ENCODE measurements at places on chromosomes 11 and 22.

GRCh38 chr11:61256710-61257482, 15.9 kb downstream of the PGA5 start:
- no peak for DNase-seq

DNA sequence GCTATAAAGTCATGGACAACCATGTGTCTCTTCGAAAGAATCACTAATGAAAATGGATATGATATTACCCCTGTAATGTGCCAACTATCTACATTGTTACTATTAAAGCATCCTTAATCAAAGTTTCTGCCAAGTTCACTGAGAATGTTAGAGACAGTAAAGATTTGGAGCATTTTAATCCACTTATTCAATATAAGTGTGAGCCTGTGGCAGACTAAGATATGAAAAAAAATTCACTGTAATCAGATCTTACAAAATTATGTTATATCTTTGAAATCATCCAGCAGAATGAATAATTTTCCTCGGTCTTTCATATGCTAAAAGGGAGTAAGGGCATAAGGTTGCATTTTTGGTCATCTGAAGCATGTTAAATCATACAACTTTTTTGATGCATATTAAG, 49.9 kb downstream of the MAML2 start:
- DNase-seq, result no peak

DNA sequence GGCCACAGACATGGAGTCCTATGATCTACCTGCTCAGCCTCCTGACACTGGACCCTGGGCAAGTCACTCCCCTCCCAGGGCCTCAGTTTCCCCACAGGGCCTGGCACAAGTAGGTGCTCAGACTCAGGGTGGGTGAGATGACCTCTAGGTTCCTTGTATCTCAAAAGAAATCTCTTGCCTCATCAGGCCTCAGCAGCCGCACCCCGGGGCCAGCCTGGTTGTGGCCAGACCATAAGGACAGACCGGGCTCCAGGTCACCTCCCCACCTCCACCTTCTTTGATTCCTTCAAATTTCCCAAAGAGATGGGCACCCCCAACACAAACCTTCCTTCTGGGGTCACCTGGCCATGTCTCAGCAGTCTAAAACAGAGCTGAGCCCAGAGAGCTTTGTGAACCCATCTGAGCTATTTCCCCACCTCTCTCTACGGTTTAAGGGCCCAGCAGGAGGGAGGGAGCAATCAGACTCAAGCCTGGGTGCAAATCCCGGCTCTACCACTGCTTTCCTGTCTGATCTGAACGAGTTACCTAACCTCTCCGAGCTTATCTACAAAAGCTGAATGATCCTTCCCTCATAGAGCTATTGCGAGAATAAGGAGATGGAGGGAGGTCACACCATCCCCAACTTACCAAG, 2.5 kb upstream of the APOL4 start:
- DNase-seq, result no peak

GRCh38 chr11:86208572-86208971, 36.0 kb upstream of the EED start:
- no peak for DNase-seq

DNA sequence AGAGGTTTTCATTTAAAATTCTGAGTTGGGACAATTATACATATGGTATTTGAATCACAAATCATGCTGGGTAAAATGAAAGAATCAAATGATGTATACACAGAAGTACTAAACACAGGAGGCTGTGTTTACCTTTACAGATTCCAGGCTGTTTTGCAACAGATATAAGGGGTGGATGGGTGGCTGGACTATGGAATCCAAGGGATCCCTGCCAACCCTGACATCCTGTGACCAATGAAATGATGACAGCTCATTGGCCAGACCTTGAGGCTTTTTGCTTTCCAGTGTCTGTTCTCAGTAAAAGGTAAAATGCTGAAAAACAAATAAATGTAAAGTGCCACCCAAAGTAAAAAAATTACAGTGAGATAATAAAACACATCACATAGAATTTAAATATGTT, 3.3 kb upstream of the DDI1 start:
- no peak for DNase-seq

DNA sequence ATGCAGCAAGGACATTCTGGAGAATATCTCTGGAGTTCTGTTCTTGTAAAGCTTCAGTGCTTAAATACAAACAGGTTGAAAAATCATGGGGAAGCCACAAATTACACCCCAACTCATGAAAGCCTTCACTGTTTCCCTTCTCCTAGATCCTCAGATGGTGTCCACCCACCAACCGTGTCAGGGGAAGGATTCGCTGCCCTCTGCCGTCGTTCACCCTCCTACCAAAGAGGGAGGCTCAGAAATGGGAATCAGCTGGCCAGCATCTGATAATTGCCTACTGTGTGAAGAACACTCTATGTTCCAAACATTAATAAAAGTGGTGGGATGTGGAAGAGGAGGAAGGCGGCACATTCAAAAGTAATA, 7.4 kb upstream of the HEPACAM start:
- DNase-seq, result no peak

- DNase-seq, result no peak
Measured at GRCh38 chr11:98564881-98565280, 455.9 kb upstream of the CNTN5 start.
